ENCODE measurements at places on chromosomes 3 and 15. TPM values are rescaled to one million over a fixed set of nuclear protein-coding genes. Genes with fewer than 3 reads are reported as not detected.

Gene SLC12A1
- not detected for total RNA-seq

Gene VILL
- 13.2 TPM for total RNA-seq

Gene QTRT2
- total RNA-seq, result 16.4 TPM

Gene CGNL1
- total RNA-seq, result 11.2 TPM

Gene MCTP2
- total RNA-seq, result 18.7 TPM

Gene C2CD4B
- 4.7 TPM for total RNA-seq

Gene CYP1A1
- 4.2 TPM for total RNA-seq

Gene SNTN
- not detected for total RNA-seq

- DNase-seq, result no peak
Measured at GRCh38 chr3:197597335-197597734, 41.6 kb upstream of the BDH1 start.

DNA sequence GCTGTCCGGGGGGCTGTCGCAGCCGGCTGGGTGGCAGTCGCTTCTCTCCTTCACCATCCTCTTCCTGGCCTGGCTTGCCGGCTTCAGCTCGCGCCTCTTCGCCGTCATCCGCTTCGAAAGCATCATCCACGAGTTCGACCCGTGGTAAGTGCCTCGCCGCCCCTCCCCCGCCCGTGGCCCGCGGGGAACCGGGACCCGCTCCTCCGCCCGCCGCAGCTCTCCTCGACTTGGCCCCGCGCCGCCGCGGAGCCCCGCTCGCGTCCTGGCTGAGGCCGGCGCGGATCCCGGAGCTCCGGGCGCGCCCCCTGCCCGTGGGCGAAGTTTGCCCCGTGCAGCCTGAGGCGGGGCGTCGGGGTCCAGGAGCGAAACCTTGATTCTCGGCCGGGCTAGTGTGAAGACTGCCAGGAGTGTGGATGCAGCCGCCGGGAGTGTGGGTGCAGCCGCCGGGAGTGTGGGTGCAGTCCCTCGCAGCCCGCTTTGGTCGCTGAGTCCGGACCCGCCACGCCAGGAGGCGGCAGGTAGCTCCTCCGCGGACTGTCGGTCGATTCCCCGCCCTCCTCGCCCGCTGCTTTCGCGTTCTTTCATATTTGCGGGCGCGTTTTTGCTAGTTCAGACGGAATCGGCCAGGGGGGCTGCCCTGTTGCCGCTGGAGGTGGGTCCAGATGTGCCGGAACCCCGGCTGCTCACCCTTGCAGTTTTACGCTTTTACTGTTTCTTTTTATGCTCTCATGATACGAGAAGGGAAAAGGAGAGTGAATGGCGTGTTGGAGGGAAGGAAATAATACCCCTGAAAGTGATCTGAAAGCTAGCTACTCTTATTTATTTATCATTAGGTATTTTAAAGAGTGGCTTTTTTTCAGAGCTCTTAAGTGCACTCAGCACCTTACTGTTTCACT is 692 bp downstream of the STT3B start:
- peak; percentile 80 for DNase-seq

DNA sequence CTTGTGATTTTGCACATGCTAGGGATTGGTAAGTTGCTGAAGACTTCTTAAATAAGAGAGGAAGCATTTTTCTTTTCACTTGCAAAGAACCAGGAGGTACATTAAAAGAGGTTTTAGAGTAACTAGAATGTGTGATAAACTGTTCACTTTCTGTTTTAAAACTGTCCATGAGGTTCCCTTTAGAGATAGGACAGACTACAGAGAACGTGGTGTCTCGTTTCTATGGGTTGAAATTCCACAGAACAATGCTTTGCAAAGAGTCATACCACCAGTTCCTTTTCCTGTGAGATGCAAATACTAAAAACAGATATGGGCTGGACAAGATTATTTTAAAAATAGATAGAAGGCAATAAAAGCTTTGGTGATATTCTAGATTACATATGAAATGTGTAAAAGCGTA is 372.8 kb downstream of the TIGIT start:
- no peak for DNase-seq

DNA sequence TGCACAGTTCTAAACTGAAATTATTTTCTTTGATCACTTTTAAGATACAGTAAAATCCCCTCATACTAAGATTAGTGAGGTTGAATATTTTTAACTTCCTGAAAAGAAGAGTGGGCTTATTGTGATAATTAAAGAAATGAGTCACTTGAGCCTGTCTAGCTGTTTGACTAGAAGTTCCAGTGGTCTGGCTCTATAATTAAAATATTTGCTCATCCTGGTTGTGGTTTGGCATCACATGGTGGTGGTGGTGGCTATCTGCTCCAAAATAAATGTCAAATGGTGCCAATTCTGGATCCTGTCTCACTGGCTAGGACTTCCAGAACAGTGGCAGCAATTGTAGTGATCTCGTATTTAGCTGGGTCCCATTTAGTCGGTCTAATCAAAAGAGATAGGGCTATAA is 8.6 kb upstream of the TEX9 start:
- DNase-seq, result no peak

DNA sequence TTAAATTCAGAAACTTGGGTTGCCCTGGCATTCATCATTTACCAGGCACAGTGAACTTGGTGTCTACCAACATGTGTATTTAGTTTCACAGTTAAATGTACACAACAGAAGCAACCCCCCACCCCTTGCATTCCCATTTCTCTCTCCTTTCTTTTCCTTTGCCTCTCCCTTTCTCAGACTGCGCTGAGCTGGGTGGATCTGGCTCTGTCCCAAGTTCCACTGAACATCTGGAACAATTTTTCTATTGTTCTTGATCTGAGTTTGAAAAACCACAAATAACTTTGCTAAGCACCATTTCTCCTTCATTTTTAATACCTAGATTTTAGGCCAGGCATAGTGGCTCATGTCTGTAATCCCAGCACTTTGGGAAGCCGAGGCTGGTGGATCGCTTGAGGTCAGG is 242.2 kb downstream of the ABHD5 start:
- no peak for DNase-seq

GRCh38 chr3:187169231-187169960 is 27.9 kb upstream of the RTP1 start:
- DNase-seq, result no peak

GRCh38 chr3:189132231-189132671 is 39.5 kb upstream of the TPRG1 start:
- DNase-seq, result no peak

DNA sequence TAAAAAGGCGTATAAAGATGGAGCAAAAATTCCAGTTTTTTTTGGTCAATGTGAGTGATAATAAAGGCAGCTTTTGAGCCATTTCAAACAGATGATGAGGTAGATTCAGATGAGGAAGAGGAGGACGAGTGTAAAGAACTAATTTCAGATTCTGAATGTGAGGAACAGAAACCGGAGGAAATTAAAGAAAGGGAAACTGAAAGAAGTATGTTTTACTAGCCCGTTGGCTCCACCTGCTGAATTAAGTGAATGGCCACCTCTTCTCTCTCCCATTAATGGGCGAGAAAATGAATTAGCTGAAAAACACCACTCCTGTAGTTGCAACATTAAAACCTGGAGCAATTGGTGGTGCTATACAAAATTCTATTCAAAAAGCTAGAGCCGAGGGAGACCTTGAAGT is 55.4 kb downstream of the CYP19A1 start:
- DNase-seq, result no peak

DNA sequence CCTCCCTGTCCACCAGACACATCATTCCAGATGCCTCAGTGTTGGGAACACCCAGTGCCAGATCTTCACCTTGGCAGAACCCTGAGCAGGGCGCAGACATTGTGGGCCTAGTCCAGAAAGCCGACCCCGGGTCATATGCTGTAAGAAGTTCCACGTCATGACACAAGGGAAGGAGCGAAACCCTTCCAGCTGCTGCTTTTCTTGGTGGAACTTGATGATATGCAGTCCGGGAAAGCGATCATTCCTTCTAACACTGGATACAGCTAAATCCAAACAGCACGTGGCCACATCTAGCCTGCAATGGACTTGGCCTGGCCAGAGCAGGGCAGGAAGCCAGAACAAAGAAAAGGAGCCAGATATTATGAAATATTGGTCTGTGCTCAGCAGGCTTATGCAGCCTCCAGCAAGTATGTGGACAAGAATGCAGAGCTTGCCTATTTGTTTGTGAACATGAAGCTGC is 22.0 kb downstream of the GASK1A start:
- DNase-seq, result peak; percentile 86

DNA sequence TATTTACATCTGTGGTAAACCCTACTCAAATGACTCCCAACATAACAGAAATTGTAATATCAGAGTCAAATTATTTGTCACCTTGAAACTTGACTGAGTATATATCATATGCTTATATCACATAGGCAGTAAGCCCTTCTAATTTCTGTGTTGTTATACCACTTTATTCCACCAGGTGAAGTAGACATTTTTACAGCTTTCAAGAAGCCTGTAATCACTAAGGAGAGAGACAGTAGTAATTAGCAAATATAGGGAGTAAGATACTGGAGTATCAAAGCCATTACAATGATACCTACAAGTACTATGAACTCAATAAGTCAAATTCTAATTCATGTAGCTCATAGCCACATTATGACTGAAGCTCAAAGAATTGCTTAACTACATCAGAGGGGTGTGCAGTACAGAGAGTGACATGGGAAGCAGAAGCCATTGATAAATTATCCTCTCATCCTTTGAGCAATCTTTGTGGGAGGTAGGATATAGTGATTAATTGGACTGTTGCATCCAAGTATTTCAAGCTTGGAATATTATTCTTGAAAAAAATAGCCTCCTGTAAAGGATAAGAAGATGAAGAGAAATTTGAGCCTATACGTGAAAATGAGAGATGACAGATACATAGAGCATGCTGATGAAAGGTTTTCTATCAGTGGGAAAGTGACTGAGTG is 1005.9 kb downstream of the ZPLD1 start:
- no peak for DNase-seq

DNA sequence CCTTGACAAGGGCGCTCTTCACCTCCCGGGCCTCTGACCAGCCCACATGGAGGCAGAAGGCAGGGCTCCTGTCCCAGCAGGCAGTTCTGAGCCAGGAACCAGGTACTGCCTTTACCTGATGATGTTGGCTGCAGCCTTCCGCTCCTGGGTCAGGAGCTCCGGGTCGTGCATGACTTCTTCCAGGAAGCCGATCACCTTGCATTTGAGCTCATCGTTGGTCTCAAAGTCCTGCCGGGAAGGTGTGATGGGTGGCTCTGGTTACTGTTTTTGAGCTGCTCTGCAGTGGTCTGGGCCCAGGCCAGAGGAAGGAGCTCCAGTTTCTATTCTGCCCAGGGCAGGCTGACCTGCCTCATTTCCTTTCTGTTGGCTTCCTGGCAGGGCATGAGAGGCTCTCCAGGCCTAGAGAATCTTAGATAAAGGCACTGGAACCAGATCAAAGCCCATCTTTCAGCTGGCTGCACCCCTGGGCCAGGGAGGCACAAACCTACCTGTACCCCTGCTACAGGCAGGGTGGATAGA is 53.2 kb upstream of the CTSH start:
- no peak for DNase-seq

DNA sequence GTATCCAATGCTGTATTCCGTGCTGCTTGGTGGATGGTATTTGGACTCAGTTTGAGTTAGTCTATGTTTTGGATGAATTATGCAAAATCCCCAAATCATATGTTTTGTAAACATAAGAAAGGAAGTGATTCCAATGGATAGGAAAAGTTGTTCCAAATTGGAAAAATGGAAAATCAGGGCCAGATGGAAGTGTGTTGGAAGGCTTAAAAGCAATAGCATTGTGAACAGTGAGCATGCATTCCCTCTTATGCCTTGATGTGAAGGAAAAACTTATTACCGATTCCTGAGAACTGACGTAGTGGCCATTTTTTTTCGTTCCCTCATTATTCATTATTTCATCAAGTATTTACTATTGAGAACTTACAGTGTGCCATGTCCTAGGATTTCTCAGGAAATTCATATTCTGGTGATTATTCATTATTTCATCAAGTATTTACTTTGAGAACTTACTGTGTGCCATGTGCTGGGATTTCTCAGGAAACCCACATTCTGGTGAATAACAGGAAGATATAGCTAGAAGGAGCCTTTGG is 144.1 kb upstream of the TPRG1 start:
- DNase-seq, result no peak

GRCh38 chr3:127831723-127832172 is 9.4 kb upstream of the MGLL start:
- no peak for DNase-seq

- no peak for DNase-seq
Measured at GRCh38 chr3:16477521-16477920, 36.0 kb downstream of the RFTN1 start.

DNA sequence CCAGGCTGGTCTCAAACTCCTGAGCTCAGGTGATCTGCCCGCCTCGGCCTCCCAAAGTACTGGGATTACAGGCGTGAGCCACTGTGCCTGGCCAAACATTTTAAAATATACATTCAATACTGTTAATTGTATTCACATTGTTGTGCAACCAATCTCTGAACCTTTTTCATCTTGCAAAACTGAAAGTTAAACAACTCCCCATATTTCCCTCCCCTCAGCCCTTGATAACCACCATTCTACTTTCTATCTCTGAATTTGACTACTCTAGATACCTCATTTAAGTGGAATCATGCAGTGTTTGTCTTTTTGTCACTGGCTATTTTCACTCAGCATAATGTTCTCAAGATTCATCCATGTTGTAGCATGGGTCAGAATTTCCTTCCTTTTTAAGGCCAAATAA is 30.0 kb downstream of the HMCES start:
- no peak for DNase-seq

GRCh38 chr15:70023064-70023768 is 74.5 kb downstream of the TLE3 start:
- DNase-seq, result no peak

- no peak for DNase-seq
Measured at GRCh38 chr3:84885199-84885882, 73.4 kb upstream of the CADM2 start.

GRCh38 chr3:163508206-163508605 is 1570.1 kb downstream of the SI start:
- DNase-seq, result no peak

GRCh38 chr3:59542276-59542675 is 492.5 kb upstream of the CFAP20DC start:
- DNase-seq, result no peak

DNA sequence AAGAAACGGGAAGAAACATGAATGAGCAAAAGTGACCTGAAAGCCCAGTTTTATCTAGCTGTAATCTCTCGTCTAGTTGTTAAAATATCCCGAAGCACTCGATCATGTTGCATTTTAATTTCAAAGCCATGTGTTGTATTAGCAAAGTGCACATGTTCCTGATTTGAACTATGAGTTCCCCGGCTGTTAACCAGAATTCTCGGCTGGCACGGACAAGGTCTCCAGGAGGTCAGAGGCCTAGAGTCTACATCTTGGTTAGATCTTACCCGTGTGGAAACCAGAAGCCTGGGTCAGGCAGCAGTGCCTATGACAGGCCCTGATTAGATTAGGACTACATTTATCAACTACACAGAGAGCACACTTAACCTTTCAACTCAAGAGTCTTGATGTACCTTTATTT is 195.8 kb downstream of the CDIN1 start:
- DNase-seq, result no peak

DNA sequence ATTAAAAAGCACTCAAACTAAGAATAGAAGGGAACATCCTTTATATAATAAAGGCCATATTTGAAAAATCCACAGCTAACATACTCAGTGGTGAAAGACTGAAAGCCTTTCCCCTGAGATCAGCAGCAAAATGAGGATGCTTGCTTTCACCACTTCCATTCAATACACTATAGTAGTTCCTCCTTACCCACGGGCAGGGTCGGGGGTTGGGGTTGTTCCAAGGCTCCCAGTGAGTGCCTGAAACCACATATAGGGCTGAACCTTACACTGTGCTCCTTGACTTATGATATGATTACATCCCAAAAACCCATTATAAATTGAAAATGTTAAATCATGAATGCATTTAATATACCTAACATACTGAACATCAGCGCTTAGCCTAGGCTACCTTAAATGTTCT is 37.7 kb downstream of the ALDH1L1 start:
- DNase-seq, result no peak
